ENCODE measurements at places on chromosomes 13 and 19. TPM values are rescaled to one million over a fixed set of nuclear protein-coding genes. Genes with fewer than 3 reads are reported as not detected.

MFSD12 gene
- 74.3 TPM for total RNA-seq

C19orf47 gene
- 18.4 TPM for total RNA-seq

SLITRK6 gene
- 4.0 TPM for total RNA-seq

ZSWIM9 gene
- total RNA-seq, result 1.8 TPM

CYP4F2 gene
- not detected for total RNA-seq

SPACA4 gene
- total RNA-seq, result not detected

Measured in epithelial cell of alveolus of lung (primary cell).